ENCODE measurements at places on chromosomes 11 and 22. TPM values are rescaled to one million over a fixed set of nuclear protein-coding genes. Genes with fewer than 3 reads are reported as not detected.

The RPS3 gene
- polyA plus RNA-seq, result 2,486 TPM

The OR2AT4 gene
- not detected for polyA plus RNA-seq

The SERHL2 gene
- polyA plus RNA-seq, result 8.6 TPM

The ZNRF3 gene
- 31.3 TPM for polyA plus RNA-seq
